Activated CD4-positive, CD25-positive, alpha-beta regulatory T cell (primary cell): ENCODE measurements at places on chromosomes 11 and 22.

DNA sequence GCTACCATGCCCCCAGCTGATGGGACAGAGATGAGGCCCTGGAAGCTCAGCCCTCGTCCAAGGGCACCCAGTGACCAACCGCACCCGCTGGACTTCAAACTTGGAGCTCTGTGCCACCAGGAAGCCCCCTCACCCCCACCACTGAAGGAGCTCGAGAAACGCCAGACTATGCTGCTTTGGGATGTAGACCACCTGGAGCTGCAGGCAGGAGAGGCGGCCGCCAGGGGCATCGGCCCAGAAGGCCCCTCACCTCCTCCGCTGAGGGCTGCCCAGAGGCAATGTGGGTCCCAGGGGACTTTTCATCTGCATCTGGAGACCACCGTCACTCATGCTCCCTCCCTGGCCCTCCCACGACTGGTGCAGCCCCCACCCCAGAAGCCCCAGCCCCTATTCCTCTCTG is 28.3 kb downstream of the CDKN1C start:
- DNase-seq = no peak

DNA sequence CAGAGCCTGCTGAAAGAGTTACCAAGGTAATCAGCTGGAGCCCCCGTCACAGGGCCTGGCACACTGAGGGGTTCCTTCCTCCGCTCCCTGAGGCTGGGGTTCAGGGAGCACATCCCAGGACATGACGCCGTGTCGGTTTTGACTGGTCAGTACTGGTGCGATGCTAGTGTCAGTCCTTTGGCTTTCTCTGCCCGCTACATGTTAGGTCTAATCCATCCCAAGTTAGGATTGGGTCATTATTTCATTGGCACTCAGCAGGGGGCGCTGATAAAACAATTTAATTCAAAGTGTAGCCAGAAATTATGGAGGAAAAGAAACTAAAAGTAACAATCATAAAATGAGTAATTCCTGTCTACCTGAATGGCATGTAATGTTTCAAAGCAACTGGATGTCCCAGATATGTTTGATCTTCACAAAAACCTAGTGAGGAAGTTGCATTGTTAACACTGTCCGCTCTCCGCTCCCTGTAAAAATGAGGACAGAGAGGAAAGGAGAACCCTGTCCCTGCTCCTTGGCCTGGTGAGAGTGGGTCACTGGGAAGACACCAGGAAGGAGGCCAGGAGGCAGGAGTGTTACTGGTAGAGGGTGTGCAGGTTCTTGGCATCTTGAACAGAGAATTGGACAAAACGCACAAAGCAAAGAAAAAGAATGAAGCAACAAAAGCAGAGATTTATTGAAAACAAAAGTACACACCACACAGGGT is 27.1 kb downstream of the TSKU start:
- peak; percentile 7 for DNase-seq

DNA sequence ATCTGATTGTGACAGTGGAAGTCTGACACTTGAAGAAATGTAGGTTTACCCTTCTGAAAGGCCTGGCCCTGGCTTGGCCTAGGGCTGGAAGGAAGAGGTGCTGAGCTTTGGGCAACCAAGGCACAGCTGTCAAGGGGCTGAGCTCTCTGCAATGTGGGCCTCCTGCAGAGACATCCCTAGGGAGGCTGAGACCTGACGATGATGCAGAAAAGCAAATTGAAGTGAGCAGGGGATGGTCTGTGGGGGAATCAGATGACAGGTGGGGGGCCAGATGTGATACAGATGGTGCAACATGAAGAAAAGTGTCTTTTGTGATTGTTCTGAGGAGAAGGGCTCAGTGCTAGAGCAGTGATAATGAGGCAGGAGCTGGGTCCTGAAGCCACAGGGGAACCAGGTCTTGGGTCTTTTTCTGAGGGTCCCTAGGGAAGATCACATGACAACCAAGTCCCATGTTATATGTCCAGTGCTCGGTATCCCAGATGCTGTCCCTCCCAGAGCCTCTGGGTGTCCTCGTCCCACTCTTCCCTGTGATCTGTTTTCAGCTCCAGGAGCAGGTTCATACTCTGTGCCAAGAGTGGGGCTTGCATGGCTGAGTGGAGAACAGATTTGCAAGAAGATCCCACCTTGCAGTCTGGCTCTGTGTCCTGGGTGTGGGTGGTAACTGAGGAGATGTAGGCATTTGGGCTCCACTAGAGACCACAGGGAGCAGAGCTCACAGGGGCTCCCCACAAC is 79.9 kb upstream of the VPREB1 start:
- no peak for DNase-seq

- DNase-seq = no peak
Observed at GRCh38 chr11:3865388-3866193, 10.1 kb downstream of the STIM1 start.

GRCh38 chr11:94780432-94780831 is 12.3 kb downstream of the AMOTL1 start:
- DNase-seq = no peak

GRCh38 chr11:128628686-128629085 is 41.3 kb upstream of the ETS1 start:
- DNase-seq = no peak

DNA sequence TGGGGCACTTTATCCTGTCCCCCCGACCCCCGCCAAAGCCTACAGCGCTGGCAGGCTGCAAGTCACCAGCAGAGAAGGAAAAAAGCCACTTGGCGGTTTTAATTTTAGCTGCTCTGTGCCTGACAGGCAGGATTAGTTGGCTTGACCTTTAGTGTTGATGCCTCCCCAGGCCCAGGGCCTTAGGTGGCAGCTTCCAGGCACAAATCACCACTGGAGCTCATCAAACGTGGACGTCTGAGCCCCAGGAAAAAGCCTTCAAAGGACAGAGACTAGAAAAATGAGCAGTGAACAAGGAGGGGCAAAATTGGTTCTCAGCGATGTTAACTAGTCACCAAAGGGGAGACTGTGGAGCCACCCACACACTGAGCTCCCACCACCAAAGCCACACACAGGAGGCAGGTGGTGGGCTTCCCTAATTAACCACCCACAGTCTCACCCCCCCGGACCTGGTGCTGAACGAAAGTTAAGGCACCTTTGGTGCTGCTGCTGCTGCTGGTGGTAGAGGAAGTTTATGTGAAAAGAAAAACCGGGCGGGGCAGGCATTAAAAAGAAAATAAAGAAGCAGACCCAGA is 4.4 kb upstream of the PYGM start:
- peak; percentile 35 for DNase-seq

DNA sequence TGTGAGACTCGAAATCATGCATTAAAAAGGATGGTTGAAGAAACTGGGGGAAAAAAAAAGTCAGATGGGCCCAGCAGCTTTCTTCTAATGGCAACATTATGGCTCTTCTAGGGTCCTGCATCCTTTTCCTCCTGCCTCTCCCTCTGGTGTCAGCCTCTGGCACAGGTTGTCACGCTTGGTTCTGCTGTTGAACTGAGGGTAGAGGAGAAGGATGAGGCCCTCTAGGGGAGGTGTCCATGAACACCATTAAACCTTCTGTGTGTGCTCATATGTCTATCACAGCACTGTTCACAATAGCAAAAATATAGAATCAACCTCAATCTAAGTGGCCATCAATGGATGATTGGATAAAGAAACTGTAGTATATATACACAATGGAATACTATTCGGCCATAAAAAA is 36.0 kb downstream of the BUD13 start:
- no peak for DNase-seq
